ENCODE measurements at places on chromosomes 7 and 10.

DNA sequence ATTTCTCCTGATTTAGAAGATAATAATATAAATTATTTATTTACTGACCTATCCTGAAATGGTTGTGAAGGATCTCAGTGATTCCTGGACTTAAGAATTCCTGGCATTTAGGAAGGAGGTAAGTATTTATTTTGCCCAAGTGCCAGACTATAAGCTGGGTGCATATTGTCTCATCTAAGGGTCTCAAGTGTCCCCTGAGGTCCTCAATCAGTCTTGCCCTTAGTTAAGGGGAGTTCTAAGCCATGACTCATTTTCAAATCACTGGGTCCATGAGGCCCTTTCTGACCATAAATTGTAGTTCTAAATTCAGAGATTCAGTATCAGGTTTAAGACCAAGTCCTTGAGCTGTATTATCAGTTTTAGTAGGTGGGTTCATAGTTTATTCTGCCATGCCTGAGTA, 251.6 kb upstream of the MEOX2 start:
- no peak for DNase-seq

GRCh38 chr10:77319557-77319956, 318.1 kb downstream of the KCNMA1 start:
- no peak for DNase-seq

DNA sequence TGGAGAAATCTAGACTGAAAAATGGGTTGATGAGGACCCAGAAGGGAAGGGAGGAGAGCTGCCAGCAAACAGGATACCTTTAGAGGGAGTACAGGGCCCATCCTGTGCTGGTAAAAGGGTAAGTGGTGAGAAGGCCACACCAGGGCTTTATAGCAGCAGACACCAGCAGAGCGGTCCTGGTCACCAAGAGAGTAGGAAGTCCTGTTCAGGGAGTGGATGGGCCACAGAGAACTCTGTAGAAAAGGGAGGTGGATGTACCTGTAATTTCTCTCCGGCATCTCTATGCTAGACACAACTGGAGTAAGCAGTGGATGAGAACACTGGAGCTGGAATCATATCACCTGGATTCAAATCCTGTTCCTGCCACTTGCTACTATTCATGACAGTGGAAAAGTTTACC, 867.2 kb downstream of the CCSER2 start:
- no peak for DNase-seq

- no peak for DNase-seq
These were observed 79.5 kb downstream of the PAX2 start for GRCh38 chr10:100824886-100825285.

DNA sequence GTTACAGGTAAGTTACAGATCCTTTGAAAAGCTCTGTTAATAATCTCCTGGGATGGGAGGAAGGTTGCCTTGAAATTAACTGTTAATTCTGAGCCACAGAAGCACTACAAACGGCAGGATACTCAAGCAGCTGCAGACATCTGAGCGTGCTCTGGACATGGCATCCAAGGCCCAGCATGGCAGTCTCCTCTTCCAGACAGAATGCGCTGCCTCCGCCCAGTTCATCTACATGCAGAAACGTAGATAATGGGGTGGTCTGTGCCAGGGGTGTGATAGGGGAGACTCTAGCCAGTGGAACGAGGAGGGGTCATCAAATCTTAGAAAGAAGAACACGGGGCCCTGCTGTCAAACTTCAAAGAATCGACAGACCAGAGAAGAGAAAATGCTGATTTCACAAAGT, 13.8 kb downstream of the VIPR2 start:
- DNase-seq: no peak

DNA sequence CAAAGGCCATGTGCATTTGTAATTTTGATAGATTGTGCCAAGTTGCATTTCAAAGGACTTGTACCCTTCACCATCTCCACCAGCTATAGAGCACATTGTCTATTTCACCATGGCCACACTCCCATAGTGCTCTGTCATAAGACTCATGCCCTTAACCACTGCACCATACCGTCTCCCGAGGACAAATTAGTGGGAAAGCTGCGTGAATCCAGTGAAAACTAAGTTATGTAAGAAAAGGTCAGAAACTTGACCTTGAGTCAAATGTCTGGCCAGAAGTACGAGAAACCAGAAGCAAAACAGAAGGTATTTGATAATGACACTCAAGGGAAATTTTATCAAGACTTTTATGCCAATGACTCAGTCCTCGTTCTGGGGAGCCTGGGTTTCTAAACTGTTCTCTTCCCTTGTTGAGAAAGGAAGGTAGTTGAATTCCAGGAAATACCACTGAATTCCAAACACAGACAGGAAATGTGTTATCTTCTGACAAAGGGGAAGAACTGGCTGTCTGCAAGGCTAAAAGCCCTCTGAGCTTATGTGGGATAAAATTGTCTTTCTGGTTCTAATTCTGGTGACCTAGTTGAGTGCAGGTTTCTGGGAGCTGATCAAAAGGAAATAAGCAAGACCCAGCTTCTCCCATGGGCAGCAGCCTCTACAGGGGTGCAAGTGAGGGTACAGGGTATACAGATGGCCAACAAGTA, 49.7 kb downstream of the CDK1 start:
- DNase-seq: no peak

DNA sequence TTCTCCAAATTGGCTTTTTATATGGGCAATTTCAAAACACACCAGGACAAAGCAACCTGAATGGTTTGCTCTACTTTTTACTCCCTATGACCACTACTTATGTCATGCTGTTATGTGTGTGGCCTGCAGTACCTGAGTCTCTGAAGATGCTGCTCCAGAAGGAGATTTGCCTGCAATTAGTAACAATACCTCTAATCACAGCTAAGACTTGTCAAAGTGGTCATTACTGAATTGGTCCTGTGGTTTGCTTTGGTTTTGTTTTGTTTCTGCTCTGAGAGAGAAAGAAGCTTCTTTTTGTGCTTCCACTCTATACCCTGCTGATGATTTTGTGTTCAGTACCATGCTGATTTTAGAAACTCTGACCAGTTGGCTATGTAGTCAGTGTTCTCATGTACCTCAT, 25.5 kb downstream of the HGF start:
- DNase-seq: no peak

- no peak for DNase-seq
These were observed 913.9 kb upstream of the AUTS2 start for GRCh38 chr7:68684246-68684839.

GRCh38 chr7:111082351-111082750, 8.6 kb upstream of the LRRN3 start:
- DNase-seq: no peak

DNA sequence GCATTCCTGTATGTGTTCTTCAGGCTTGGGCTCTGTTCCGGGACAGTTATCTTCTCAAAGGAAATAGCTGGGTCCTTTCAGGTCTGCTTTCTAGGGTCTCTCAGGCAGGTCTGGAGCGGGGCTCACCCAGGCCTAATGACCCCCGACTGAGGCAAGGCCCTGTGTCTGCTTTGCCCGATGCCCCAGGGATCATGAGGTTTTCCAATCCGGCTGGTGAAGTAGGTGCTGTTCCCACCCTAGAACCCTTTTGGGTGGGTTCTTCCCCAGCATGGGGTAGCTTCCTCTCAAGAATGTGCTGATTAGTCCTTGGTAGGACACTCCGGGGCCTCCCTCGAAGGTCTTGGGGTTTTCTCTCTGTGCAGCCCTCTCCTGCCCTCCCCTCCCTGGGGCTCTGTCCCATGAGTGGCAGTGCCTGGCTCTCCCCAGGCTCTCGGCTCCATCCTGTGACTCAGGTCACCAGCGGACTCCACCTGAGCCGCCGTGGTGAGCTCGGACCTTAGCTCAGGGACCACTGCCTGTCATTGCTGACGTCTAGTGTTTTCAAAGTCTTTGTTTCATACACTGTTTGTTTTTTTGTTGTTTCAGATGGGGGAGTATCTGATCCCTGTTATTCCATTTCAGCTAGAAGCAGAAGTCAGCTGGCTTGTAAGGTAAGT, 71.0 kb upstream of the NKX6-2 start:
- DNase-seq: no peak

DNA sequence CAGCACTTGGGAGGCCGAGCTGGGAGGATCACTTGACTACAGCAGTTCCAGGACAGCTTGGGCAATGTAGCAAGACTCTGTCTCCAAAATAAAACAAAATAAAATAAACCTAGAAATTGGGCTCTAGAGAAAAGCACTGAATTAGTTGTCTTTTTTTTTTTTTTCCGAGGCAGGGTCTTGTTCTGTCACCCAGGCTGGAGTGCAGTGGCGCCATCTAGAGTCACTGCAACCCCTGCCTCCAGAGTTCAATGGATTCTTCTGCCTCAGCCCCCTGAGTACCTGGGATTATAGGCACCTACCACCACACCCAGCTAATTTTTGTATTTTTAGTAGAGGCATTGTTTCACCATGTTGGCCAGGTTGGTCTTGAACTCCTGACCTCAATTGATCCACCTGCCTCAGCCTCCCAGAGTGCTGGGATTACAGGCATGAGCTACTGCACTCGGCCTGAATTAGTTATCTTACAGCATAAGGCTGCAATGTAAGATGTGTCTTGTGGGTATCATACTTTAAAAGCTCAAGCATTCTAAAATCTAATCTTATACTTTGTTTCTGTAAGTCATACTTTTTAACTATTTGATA, 12.8 kb downstream of the MEIG1 start:
- DNase-seq: no peak
